ENCODE measurements at places on chromosomes 3 and 15.

DNA sequence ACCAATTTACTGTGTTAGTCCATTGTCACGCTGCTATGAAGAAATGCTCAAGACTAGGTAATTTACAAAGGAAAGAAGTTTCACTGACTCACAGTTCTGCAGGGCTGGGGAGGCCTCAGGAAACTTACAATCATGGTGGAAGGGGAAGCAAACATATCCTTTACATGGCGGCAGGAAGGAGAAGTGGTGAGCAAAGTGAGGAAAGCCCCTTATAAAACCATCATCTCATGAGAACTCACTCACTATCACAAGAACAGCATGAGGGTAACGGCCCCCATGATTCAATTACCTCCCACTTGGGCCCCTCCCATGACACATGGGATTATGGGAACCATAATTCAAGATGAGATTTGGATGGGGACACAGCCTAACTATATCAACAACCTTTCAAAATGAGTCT, 20.2 kb downstream of the USF3 start:
- DNase-seq: no peak

GRCh38 chr3:31613654-31614053, 80.9 kb downstream of the STT3B start:
- peak; percentile 37 for DNase-seq

GRCh38 chr3:171850320-171850959, 7.3 kb downstream of the TMEM212 start:
- no peak for DNase-seq

DNA sequence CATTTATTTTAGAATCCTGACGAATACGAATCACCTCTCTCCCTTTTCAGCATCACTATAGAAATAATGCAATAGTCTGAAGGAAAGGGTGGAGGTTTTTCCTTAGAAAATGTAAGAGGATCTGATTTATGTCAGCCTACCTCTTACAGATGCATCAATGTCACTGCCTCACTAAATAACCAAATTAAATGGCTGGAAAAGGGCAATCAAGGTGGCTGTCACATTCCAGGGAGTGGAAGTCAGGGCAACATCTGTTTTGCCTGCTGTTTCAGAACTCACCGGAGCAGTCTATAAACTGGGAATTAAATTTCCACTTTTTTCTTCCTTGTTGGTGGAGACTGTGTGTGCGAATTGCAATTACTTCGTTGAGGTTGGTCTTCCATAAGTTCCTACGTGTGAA, 299.3 kb upstream of the PDZRN3 start:
- DNase-seq: no peak

DNA sequence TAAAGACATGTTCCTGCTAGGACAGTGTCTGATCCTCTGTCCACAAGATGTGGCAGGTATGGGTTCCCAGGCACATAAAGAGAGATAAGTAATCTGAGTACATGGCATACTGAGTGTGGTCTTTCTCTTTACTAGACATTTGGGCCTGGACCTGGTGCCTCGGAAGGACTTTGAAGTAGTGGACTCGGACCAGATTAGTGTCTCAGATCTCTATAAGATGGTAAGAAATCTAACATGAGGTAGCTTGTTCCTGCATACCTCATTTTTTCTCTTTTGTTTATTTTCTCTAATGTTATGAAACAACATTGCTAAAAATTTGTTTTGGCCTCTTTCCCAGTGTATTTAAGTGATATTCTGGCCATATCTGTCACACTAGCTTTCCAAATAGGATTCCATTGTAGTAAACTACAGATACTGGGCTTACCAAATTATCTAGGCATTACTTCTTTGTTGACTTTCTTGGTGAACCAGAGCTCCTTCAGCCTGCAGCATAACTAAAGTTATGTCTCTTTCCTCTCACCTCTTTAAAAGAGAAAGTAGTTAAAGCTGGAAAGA, 309.8 kb upstream of the MANF start:
- no peak for DNase-seq

GRCh38 chr15:36465304-36465703, 114.1 kb upstream of the CDIN1 start:
- DNase-seq: no peak

- DNase-seq: no peak
These were observed 99.9 kb downstream of the CD200R1L start for GRCh38 chr3:112746675-112747280.

DNA sequence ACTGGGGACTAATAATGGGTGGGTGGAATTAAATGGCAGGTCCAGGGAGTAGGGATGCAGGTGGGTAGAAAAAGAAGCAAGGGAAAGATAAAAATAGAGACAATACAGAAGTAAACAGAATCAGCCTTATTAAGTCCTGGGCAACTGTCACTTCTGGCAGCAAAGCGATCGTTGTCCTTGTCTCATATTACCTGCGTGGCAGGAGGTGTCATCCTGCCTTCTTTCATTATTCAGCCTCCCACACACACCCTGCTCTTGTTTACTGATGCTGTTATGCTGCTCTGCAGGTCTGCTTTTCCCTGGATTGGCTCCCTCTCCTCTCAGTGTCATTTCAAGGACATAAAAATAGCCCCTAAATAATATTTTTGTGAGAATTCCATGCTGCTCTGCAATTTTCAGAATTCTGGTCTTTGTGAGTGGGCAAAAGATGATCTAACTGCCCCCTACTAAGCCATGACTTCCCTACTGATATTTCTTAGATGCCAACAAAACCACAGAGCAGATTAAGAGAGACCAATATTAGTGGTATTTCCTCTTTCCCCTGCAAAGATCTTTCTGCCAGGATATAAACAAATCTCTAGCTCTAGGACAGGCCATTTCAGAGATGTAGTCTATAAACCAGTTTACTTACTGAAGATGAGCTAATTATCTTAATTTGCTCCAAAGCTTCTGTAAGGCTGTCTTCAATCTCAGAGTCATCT, 8.5 kb downstream of the VEPH1 start:
- no peak for DNase-seq

DNA sequence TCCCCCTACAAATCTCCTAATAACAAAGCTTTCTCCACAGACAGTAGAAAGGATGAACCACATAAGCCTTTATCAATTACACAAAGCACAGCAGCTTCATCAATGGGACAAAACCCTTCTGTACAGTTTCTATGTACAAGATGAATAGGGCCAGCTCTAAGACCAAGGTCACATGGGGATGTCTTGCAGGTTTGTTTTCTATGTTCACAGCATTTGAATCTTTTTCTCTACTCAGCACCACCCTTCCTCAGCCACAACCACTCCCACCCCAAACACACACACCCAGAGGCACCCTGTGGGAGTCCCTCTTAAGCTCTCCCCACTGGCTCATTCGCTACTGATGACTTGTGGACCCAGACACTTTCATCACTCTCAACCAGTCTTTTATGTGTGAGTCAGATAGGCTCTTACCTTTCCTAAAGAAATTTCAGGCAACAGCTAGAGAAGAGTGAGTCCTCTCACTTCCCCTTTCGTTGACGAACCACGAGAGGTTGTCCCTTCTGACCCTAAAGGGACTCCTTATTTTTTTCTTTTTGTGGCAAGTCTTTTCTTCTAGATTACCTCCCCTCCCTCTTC, 57.9 kb downstream of the ARHGAP31 start:
- no peak for DNase-seq

- no peak for DNase-seq
These were observed 868.6 kb downstream of the OTOL1 start for GRCh38 chr3:162365066-162365719.

DNA sequence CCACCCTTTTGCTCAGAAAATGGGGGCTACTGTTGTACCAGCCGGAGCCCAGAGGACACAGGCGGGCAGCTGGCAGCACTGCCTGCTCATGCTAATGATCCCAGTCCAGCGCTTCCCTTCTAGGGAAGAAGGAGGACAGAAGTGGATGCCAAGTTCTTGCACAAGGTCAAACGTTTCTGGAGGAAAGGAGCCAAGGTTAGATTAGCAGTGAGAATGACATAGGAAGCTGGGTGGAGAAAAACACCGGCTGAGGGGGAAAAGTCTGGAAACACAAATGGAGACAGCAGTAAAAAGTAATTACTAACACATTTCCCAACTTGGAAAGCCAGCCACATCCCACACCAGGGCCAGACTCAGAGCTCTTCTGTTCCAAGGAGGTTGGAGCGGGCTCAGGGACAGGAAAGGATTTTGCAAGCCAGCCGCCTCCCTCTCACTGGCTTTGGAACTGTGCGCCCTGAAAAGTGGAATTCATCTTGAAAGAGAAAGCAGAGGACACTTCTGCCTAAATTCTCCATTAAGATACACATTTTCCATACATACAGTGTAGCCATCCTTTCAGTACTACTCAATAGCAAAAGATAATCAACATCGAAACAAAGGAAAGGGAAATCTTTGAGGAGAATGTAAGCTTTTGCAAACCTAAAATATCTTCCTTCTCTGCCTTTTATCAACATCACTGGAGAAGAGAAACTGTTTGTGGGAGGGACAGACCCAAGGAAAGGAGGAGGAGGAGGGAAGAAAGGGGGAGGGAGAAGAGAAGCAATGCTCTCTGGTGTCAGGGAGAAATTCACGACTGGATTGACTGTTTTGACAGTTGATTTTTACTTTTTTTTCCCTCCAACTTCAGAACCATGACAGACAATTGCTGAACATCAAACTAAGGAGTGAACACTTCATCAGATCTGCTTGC, 133.6 kb downstream of the CD47 start:
- no peak for DNase-seq
